ENCODE measurements at places on chromosomes 2 and 18. TPM values are rescaled to one million over a fixed set of nuclear protein-coding genes. Genes with fewer than 3 reads are reported as not detected.

The CHRND gene
- polyA plus RNA-seq = not detected

The REEP1 gene
- polyA plus RNA-seq = 8.8 TPM

The STPG4 gene
- not detected for polyA plus RNA-seq

DNA sequence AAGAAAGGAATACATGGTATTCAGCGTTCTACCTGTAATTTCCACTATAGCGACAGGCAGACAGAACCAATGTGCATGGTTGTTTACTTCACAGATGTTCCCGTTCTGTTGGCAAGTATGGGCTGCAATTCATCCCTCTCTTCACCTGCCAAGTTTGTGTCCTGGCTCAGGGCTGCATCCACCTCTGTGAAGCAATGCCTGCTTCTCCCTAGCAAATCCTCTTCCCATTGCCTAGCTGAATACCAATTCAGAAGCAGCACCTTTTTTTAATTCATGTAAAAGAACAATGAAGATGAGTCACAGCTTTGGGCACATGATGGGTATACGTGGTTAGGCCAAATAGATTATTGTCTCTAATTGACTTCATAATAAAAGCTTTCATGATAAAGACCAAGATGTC is 54.7 kb upstream of the LRATD1 start:
- DNase-seq = no peak

GRCh38 chr2:168490015-168490874 is 34.2 kb downstream of the CERS6 start:
- no peak for DNase-seq

Measured in aorta (tissue), 5 donors.